Keratinocyte (primary cell): ENCODE measurements at places on chromosomes 11 and 22.

DNA sequence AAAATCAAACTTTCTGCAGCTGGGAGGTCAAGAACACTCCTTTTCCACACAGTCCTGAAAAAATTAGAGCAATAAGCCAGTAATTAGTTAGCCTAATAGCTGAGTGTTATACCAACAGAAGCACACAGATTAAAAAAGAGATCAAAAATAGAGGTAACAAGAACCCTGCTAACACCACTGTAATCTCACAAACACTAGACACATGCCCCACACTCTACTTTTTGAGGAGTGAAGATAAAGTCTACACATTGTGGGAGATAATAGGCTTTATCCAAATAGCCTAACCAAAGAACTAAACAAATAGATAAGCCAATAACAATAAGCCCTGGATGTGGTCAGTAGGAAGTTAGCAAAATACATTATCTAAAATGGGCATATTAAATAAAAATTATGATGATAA is 372.7 kb upstream of the ANO5 start:
- DNase-seq: no peak

GRCh38 chr11:7056828-7057513 is 31.8 kb upstream of the RBMXL2 start:
- no peak for DNase-seq

DNA sequence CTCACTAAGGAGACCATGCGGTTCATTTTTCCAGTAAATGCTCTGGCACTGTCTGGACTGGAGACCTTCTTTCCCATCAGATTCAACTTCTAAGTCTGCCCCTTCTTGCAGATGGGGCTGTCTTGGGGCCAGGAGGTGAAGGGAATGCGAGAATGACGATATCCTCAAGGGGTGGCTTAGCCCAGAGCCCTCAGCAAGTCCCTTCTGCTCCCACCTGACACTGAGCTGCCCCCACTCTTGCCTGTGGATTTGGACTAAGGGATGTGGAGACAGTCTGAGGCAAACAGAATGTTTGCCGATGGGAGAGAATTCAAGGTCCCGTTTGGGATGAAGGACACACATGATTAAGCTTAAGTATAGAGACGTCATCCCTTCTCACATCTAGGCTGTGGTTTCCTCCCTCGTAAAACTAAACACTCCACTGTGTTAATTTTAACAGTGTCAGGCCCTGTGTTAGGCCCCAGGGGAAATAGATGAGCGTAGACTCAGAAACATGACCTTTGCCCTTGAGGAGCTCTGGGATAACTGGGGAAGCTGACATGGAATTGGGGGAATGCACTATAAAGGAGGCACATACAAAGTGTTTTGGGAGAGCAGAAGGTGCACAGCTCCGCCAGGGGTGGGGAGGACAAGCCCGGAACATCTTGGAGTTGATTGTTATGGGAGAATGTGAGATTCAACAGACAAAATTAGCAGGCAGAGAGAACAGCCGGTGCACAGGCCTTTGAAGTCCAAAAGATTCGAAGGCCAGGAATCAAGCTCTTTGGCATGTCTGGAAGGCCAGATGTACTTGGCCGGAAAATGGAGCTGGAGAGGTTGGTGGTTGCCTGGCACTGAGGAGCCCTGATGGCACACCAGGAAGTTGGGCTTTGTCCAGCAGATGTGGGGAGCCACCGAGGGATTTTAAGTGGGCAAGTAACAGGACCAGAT is 71.6 kb downstream of the ST3GAL4 start:
- no peak for DNase-seq

GRCh38 chr11:129785383-129786111 is 30.1 kb upstream of the TMEM45B start:
- DNase-seq: no peak

DNA sequence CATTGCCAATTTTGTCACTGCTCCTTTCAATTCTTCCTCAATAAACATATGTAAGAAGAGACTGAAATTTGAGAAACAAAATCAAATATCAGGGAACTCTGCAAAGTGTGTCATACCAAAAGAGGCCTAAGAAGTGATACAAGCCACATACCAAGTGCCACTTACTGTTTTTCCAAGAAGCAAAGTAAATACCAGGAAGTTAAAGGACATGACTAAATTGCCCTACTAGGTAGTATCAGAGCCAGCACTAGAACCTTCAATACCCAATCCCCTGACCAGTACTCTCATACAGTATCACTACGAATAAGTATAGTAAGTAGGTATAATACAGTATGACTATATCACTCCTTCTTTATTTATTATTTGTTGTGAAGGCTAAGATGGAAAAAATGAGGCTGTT is 13.6 kb downstream of the MAML2 start:
- no peak for DNase-seq

GRCh38 chr11:62985041-62985750 is 429 bp upstream of the SLC22A6 start:
- no peak for DNase-seq

DNA sequence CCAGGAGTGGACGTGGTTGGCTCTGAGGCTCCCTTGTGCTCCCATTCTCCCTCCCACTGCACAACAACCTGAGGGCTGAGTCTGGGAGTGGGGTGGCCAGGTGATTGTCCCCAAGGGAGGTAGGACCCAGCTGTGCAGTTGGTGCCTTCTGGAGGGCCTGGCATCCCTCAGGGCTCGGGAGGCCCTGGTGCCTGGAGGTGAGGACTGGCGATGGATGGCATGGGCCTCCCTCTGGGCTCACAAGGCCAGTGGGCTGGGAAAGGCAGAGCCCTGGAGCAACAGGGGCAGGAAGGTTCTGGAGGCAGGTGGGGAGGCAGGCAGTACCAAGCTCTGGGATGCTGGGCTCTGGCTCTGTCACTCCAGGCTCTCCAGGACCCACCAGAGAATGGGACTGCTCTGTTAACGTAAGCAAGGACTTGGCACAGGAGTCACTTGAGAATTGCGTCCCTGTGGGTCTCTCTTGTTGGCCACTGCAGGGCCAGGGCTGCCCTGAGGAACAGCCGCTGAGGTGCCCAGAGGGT is 114.2 kb downstream of the KCNQ1OT1 start:
- no peak for DNase-seq

DNA sequence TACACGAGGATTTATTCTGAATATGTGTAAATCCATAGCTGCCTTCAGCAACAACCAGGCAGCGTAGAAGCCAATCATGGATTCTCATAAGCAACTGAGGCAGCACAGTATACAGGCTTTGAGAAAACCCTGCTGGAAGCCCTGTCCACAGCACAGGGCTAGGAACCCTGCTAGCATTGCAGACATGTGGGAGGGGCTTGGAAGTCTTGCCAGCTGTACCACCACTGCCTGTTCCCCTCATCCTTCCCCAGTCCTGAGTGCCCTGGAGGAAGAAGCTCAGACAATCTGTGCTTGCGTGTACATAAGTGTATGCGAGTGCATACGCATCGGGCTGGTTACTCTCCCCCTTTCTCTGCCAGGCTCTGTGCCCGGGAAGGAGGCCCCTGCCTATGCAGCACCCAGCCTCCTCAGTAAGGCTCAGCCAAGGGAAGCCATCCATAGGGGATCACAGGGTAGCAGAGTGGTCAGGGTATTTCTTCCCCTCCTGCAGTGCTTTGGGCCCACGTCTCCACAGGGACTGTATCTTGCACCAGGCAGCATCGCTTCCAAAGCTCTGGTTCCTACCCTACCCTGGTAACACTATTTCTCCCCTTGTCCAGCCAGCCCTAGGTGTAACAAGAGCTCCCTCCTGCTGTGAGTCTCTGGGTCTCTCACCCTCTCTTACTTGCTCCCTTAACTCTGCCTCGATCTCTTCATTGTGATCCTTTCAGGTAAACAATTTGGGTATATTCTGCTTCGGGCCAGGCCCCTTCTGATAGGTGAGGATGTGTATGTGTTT is 90.5 kb downstream of the GALNT18 start:
- DNase-seq: no peak

DNA sequence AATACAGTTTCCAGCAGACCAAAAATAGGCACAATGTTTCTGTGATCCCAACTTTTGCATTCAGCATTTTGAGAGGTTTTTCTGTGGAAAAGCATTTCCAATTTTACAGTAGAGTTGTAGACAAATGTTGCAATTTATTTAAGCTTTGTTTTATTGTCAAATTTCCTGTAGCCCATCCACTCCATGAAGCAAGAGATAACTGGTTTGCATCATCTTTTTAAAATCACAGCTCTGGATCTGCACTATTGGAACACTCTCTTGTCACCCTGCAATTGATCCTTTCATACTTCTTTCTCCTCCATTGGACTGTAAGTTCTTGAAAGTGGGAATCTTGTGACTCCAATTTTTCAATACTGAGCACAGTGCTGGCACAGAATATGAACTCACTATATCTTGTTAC is 86.0 kb downstream of the MAML2 start:
- no peak for DNase-seq

DNA sequence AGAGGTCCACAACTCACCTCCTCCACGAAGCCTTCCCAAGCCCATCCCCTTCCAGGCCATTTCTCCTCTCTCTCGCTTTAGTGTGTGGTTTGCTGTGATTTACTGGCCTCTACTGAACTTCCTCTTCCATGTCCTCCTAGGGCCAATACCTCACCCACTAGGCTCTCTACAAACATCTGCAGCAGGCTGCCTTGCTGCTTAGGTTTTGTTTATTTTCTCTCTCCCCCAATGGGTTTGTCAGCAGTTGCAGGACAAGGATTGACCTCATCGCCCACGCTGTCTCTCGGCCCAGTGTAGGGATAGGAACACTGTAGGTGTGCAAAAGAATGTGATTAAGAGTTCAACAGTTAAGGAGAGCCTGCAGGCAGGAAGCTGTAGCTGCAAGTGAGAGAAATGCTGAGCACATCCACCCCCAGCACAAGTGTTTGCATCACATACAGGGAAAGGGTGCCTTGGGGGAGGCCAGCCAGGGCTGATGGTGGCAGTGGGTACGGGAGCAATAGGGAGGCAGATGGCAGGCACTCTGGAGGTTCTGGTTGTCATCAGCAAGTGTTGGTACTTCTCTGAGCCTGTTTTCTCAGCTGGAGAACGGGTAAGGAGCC is 1.4 kb downstream of the PC start:
- DNase-seq: no peak

DNA sequence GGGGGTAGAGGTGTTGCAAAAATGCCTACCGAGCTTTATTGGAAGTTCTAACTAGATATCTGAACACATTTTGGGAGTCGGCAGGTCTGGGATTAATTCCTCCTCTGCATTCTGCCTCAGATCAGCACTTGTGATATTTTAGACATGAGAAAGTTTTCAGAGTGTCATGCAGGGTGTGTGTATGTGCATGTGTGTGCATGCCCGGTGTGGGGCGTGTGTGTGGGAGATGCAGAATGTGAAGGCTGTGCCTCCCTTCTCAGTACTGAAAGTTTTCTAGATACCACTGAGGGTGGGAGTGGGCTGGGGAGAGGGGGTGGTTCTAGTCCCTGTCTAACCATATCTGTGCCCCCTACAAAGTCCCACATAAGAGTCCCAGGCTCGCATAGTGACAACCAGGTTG is 180.0 kb upstream of the NTM start:
- DNase-seq: no peak

DNA sequence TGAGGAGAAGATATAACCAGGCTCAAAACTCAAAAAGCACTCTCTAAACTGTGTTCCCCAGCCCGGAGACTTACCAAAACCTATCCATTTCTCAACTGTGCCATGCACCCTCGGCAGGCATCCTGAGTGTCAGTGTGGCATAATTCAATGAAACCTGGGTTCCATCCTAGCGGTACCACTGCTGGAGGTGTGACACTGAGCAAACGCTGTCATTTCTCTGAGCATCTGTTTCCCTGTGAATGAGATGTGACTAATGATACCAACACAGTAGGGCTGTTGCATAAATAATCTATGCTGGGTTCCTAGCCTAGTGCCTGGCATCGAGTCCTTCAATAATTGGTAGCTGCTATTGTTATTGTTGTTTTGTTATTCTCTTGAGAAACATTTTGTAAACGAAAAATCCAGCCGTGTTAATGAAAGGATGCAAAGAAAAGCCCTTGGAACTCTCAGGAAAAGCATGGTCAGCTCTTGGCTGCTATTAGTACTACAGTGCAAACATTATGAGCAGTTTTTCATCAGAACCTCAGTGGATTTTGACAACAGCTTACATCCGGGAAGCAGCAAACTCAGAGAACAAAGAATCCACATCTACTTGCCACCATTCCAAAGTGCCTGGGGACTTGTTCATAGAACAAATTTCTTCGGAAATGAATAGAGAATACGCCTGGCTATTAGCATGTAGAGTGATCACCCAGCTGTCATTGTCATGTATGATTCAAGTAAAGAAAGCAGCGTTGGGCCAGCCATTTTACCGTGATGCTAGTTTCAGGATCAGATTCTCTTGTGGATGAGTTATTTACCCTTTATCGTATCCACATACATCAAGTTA is 53.7 kb downstream of the TECTA start:
- no peak for DNase-seq

- no peak for DNase-seq
Measured at GRCh38 chr11:62542750-62543567, 3.6 kb downstream of the AHNAK start.

DNA sequence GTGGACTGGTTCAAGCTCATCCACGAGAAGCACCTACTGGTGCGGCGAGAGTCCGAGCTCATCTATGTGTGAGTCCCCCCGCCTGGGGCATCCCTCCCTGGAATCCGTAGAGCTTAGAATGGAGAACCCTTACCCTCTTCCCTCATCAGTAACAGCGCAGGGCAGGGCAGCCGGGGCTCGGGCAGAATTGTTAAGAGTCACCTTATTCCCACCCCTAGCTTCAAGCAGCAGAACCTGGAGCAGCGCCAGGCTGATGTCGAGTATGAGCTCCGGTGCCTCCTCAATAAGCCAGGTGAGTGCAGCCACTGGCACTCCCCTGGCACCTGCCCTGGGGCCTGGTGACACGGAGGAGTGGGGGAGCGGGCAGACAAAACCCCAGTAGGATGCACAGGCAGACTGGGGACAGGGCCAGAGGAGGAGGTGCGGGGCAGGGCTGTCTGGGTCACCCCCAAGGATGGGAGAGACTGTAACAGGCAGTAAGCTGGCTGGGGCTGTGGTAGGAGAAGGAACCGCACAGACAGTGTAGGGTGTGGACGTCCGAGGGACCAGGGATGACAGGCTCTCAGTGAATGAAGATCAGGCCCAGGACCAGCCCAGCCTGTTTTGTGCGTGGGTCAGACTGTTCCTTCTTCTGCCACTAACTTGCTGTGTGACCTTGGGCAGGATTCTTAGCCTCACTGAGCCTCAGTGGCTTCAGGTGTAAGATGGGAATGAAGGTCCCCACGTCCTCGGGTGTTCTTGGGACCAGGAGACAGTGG is 20.4 kb downstream of the C22orf23 start:
- DNase-seq: no peak

DNA sequence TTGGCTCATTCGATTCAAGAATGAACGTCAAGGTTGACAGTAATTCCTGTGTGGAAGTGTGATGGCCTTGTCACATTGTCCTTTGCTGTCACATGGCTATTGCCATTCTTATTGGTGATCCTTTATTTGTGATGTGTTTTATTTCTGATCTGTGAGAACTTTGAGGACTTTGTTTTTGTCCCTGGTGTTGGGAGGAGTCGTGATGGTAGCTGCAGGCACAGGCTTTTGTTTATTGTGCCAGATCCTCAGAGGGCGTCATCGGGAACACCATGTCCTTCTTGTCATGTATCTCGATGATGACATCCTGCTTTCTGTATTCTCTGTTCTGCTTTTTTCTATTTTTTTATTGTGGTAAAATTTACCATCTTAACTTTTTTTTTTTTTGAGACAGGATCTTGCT is 5.6 kb downstream of the PICK1 start:
- no peak for DNase-seq
